Stimulated activated CD8-positive, alpha-beta memory T cell treated with anti-CD3 and anti-CD28 coated beads, Interleukin-12 subunit alpha, Interleukin-12 subunit beta, amount 100 ng/mL, for 4 hours (primary cell): ENCODE measurements at places on chromosomes 6 and 20.
A peak's percentile ranks its signal among the peaks of the same experiment; 100 is the strongest.

DNA sequence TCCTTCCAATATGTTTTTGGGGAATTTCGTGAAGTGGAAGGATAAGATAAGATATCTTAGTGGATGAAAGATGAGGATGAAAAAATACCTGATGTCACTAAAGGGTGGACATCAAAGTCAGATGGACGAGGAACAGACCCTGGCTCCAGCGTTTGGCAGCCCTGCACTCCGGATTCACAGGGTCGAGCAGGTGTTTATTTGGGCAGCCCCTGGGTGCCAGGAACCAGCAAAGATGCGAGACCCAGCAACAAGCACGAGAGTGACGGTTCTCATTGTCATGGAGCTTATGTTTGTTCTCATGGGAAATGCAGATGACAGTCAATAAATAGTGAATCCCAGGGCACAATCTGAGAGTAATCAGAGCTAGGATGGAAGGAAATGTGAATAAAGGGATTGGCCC is 131.1 kb downstream of the PHACTR3 start:
- DNase-seq, result no peak

DNA sequence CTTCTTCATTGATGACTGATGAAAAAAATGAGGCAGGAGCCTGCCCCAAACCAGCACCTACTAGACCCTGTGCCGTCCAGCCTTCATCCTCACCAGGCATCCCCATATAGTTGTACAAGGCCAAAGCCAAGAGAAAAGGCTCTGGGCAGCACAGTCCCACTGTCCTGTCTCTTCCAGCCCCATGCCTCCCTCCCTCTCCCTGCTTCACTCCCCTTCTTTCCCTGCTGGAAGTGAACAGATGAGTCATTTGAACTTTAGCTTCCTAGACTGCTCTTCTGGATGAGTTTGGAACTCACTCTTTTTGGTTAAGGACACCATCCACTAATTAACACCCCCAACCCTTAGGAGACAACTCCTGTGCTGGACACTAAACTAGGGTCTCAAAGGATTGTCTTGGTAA is 235.2 kb downstream of the LRFN2 start:
- DNase-seq, result no peak

DNA sequence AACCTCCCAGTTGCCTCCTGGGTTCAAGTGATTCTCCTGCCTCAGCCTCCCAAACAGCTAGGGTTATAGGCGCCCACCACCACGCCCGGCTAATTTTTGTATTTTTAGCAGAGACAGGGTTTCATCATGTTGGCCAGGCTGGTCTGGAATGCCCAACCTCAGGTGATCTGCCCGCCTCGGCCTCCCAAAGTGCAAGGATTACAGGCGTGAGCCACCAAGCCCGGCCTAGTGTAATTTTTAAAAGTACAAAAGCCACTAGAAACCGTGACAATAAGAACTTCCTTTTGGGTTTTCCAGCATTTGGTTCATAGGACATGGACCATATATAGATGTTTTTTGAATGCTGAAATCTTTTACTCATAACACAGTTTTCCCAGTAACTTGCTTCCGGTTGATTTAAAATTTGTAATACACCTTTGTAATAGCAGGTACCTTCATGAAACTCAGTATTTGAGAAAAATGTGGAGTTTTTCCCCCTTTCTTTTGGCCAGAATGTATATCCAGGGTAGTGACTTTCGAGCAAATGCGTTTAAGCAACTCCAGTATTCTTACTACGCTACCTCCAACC is 467 bp downstream of the PXT1 start:
- no peak for DNase-seq

GRCh38 chr20:51404297-51405060 is 138.0 kb downstream of the NFATC2 start:
- peak; percentile 71 for DNase-seq

DNA sequence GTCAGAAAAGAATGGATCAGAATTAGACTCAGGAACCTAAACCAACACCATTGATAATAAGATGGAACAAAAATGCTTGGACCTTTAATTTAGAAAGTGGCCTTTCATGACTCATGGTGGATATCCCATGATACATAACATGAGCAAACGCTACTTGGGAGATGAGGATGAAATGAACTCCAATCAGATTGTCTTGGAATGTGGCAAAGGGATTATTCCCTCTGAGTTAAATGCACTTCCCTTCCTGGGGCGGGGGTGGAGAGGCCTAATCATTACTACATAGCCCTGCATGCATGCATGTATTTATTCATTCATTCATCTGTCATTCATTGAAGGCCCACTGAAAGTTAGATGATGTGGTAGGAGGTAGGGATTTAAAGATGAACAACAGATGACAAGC is 174.0 kb downstream of the AIG1 start:
- DNase-seq, result no peak

DNA sequence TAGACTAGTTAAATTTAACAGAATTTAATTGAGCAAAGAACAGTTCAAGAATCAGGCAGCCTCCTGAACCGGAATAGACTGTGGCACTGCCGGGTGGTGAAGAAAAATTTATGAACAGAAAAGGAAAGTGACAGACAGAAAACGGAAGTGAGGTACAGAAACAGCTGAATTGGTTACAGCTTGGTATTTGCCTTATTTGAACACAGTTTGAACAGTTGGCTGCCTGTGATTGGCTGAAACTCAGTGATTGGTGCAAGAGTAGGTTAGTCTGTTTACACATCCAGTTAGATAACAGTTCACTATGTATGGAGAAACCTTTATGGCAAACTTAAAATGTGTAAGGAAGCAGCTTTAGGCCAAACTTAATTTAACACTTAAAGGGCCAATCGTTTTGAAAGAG is 116.0 kb upstream of the CITED2 start:
- DNase-seq, result no peak

- no peak for DNase-seq
These were observed 35.8 kb downstream of the TOP1 start for GRCh38 chr20:41064377-41064776.

- no peak for DNase-seq
These were observed at the start of gene TSBP1 for GRCh38 chr6:32371803-32372202. TSS of gene TSBP1 (minus strand) at chr6:32371903. CDS start at chr6:32371706, 197 bp downstream.

DNA sequence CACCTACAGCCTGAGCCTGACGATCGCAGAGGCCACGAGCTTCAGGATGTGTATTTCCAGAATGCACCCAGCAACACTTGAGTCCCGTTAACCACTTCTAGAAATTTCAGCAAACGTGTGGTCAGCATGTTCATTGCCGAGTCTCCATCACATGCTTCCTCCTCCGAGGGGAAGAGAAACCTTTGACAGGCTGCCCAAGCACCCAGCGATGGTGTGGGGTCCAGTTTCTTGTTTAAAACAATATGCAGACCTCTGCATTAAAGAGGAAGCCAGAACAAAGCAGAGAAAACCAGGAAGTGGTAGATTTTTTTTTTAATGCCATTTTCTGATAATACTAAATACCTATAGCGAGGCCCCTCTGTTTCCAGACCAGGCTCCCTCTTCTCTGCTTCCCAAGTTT is 71.9 kb downstream of the GNAS-AS1 start:
- DNase-seq, result no peak

GRCh38 chr6:168133168-168133561 is 54.2 kb upstream of the FRMD1 start:
- no peak for DNase-seq

- no peak for DNase-seq
These were observed 1292.6 kb upstream of the MAP3K7 start for GRCh38 chr6:91879386-91879995.

DNA sequence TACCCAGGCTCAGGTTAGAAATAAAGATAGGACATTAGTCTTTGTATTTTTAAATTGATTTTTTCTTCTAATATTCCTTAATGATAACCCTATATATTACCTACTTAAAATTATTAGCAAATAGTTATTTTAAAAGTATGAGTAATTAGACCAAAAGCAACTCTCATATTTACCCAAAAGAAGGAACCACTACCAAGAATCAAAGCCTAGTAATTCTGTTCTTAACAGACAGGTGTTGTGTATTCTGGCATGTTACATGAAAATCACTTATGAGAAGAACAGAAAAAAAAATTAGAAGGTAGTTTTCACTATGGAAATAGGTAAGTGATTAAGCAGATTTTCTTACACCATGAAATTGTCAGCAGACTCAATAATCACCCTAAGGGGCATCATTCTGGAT is 105.1 kb downstream of the ATG5 start:
- no peak for DNase-seq

- no peak for DNase-seq
These were observed 167.8 kb downstream of the SLC24A3 start for GRCh38 chr20:19380211-19380610.

DNA sequence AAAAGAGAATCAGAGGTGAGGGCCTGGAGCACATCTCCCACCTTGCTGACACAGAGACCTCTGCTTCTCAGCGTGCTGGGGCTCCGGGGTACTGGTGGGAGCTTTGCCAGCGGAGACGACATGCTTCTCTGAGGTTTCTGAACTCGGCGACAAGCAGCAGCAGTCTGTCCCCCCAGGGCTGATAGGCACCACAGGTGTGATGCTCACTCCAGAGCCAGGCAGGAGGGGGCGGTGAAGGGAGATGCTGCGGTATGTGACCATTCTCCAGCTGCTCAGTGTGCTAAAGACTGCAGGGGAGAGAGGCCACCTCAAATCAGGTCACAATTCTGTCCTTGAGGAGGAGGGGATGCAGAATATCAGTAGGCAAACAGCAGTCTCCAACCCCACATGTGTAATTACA is 219.9 kb downstream of the ALDH8A1 start:
- DNase-seq, result no peak

GRCh38 chr20:59121714-59122565 is 41.7 kb upstream of the ZNF831 start:
- no peak for DNase-seq

DNA sequence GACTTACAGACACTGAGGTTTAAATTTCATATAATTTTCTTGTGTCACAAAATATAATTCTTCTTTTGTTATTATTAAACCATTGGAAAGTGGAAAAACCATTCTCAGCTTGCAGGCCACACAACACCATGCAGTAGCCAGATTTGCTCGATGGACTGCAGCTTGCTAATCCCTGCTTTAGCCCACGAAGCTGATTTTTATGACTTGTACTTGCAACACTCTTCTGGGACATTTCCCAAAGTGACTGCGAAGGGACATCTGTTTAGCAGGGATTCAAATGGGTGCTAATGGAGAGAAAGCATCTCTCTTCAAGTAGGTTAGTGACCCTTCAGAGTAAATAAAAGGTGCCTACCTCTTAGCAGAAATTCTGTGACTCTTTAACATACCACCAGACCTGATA is 304.6 kb upstream of the ZFP64 start:
- DNase-seq, result no peak

GRCh38 chr6:146892283-146892612 is 293.5 kb downstream of the ADGB start:
- DNase-seq, result no peak

GRCh38 chr6:68947721-68948120 is 312.6 kb downstream of the ADGRB3 start:
- no peak for DNase-seq

DNA sequence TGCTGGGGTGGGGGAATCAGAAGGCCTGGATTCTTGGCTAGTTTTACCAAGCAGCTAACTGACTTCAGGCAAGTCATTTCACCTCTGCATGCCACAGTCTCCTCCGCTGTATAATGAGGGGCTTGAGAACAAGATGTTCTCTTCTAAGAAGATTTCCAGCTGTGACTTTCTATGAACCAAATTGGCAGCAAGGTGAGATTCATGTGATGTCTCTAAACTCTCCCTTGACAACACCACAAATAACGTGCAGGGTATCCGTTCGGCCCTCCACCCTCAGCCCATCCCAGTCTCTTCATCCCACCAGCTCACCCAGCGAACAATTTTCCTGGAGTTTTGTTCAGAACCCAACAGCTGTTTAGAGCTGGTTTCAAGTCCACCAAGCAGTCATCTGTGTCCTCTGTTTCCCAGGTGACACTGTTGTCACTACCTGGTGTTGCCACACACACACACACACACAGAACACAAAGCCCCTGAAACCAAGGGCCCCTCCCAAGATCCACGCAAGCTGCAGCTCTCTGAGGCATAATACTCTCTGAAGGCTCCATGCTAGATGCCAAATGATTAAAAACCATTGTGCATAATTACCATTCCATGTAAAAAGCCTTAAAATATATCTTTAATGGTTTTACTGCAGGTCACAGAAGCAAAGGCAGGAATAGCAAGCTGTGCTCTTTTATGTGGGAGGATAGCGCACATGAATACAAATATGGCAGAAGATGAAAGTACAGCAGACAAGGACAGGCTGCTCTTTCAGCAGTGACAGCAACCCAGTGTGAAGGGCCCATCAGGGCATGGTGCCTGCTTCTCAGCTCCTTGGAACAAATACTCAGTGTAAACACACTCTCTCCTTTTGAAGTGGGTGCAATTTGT is 48.2 kb downstream of the ARHGAP18 start:
- DNase-seq, result no peak

DNA sequence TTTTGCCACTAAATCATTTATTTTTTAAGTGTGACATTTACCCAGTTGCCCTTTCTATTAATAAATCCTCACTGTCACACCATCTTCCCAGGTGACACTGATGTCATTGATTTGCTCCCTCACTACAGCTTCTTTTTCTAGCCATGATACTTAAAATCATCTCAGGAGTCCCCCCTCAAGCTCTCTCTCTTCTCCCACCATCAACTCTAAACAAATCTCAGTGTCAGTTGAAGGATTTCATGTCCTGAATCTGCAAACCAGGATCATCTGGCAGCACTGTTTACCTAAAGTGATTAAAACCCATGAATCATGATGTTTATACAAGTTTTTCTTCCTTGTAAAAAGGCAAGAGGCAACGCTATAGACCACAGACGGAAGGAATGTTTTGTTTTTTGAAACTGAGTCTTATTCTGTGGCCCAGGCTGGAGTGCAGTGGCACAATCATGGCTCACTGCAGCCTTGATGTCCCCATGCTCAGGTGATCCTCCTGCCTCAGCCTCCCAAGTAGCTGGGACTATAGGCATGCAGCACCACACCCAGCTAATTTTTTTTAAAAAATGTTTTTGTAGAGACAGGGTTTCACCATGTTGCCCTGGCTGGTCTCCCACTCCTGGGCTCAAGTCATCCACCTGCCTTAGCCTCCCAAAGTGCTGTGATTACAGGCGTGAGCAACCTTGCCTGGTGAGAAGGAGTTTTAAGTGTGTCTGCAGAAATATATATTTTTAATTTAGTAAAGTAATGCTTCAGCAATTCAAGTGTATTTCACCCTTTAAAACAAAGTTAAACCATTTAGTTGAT is 30.1 kb upstream of the SH3BGRL2 start:
- DNase-seq, result no peak

DNA sequence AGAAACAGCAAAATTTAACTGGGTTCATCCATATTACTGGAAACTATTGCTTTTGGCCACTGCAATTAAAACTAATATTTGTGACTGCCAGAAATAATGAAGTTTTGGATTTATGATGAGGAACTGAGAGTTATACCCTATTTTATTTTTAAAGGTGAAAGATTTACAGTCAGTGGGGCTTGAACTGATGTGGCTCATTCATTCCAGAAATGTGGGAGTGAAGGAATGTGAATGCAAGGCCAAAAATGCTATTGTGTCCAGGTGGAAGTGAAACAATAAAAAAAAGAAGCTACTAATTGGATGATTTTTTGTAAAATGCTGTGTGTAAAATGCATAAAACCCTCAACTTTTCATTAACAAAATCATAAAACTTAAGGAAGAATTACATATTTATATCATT is 491.9 kb downstream of the COL12A1 start:
- no peak for DNase-seq

GRCh38 chr20:3227506-3227905 is 11.5 kb downstream of the SLC4A11 start:
- DNase-seq, result no peak
